Sciatic nerve (tissue), 2 donors: ENCODE measurements at places on chromosomes 16 and 17. TPM values are rescaled to one million over a fixed set of nuclear protein-coding genes. Genes with fewer than 3 reads are reported as not detected.
A peak's percentile ranks its signal among the peaks of the same experiment; 100 is the strongest.

Gene OTOA
- 0.31 TPM for total RNA-seq

- no peak for DNase-seq
These were observed 230.6 kb upstream of the HSBP1 start for GRCh38 chr16:83577078-83577745.

GRCh38 chr16:50816901-50817555 lies 75.1 kb downstream of the CYLD start:
- DNase-seq: peak; percentile 14

Gene ACD
- total RNA-seq: 21.2 TPM

Gene RASL10B
- 5.4 TPM for total RNA-seq

DNA sequence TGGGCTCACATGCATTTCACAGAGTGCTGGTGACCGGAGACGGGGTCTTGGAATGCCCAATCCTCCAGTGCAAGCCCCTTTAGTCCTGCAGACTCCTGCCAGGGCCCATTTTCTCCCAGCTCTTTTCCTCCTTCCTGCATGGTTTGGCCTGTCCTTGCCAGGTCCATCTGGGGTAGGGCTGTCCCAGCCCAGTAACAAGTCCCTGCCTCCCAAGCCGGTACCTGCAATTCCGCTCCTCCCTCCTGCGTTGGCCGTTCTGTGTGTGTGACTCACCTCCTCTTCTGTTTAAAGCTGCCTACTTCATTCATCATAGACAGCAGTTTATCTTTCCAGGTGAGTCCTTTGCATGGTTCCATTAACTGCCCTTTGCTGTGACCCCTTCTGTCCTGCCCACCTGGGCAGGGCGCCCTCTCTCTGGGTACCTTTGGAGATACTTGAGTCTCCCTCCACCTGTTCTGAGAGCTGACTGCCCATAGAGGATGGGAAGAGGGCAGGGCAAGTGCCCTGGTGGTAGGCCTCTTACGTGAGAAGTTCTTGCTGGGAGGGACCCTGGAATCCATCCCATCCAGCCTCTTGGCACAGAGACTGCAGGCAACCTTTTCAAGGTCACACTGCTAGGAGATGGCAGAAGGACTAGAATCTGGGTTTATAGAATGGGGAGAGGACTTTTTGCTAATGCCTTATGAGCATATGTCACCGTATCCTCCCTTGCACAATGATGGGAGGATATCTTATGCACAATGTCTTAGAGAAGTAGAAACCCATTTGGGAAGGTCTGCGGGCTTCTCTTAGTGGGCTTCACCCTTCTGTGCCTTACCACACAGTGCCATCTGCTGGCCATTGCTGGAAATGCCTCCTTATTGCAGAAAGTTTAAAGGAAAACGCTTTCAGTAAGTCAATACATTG lies 29.7 kb upstream of the LGALS9 start:
- peak; percentile 94 for DNase-seq

Gene DYNLRB2
- total RNA-seq: 2.2 TPM

DNA sequence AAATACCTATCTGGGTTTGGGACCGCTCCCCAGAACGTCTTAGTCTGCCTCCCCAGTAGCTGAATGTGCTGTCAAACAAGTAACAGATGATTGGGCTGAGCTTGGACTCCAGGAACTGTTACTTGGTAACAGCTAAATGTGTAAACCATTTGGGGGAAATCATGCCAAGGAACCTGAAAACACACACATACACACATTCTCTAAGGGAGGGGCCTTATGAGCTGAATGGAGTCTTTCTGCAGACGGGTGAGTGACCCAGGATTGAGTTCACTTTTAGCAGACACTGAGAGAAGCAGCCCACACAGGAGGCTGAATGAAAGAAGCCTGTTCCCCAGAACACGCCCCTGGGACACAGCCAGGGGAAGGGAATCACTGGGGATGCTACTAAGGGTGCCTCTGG lies 1.6 kb downstream of the ACLY start:
- DNase-seq: no peak
